ENCODE measurements at places on chromosomes 7 and 10.

DNA sequence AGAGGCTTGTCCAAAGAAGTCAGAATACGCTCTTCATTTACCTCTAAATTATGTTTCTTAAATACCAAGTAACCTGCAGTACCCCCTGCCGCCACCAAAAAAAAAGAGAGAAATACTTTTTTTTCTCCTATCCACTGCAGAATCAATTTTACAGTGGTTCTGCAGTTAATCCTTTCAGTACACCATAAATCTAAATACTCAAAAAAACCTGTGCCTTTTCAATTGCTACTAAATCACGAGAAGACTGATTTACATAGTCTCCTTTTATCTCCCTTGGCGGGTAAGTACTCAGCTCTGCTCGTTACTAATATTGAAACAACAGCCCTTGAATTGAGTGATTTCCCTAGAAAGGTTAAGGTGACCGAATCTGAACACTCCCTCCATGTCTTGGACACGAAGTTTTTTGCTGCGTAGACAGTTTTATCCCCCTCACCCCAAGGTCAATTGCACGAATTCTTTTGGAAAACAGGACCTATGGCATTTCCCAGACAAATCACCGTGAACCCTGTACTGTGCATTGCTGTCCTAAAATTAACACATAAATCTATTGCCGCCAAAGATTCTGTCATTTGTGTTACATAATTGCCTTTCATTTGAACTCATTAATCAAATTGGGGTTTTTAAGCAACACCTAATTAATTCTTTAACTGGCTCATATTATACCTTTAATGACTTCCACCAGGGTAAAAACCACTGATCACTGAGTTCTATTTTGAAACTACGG is 512 bp upstream of the VIM start:
- no peaks in the 10 kb centered on the region for H3K27me3 ChIP-seq
- peaks cover 45% of the 10 kb centered on the region for H3K4me1 ChIP-seq
- H3K27ac ChIP-seq = peak overlapping the region; percentile 95
- peak overlapping the region; percentile 98 for H3K4me3 ChIP-seq
- peak; percentile 24 for DNase-seq

DNA sequence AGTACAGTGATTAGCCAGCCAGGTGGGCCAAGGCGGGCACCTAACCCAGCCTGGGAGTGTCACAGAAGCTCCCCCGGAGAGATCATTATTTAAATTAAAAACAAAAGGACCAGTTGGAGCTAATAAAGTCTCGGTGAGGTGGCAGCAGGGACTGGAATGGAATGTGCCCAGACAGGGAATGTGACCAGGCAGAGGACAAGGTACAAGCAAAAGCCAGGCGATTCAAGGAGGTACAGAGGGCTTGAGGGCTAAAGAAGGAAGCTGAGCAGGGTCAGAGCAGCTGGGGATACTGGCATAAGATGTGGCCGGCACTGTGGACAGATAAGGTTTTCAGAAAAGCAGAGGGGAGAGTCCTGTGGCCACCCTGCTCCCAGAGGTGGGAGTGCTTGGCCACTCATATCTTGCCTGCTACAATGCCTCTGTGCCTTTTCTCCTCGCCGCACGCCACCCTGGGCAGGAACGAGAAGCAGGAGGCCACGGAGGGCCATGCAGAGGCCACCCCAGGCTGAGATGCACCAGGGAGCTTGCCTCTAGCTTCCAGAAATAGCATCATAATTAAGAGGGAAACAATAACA is 13.2 kb downstream of the TMEM273 start:
- no peak for DNase-seq
- no peak overlapping the region for H3K4me3 ChIP-seq
- no peak overlapping the region for H3K27ac ChIP-seq

DNA sequence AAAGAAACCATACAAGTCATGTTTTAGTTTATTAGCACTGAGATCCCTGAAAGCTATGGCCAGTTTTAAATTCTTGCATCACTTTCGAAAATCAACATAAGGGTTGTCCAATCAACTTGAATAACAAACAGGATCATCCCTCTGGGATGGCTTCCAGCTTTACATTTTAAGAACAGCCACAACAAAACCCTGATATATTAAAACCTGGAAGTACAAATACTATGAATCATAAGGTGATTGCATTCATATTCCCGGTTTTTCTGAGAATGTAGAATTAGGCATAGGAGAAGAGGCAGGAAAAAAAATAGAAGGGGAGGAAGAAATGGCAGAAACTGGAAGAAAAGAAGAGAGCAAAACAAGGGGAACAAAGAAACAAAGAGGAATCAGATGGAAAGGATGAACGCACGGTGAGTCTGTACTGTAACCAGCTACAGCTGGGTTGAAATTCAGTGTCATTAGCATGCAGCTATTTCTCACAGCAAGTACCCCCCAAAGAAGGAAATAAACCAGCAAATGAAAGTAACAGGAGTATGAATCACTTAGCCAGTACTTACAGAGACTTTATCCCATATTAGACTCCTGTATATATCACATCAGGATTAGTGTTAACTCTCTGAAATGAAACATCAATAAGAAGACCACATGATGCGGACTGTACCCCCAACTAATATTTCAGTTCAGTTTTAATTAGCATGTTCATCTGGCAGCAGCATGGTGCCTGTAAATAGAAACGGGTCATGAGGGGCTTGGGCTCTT is 301.3 kb downstream of the RNLS start:
- no peak for DNase-seq
- no peak overlapping the region for H3K27ac ChIP-seq
- no peaks in the 10 kb centered on the region for H3K36me3 ChIP-seq
- peaks cover 39% of the 10 kb centered on the region for H3K4me1 ChIP-seq
- H3K27me3 ChIP-seq = no peaks in the 10 kb centered on the region
- no peak overlapping the region for H3K4me3 ChIP-seq

- no peaks in the 10 kb centered on the region for H3K36me3 ChIP-seq
- no peak overlapping the region for H3K4me3 ChIP-seq
- H3K4me1 ChIP-seq = no peaks in the 10 kb centered on the region
- H3K27me3 ChIP-seq = peaks cover 48% of the 10 kb centered on the region
- H3K27ac ChIP-seq = no peak overlapping the region
- no peak for DNase-seq
Observed at GRCh38 chr7:19121977-19122588, 4.6 kb upstream of the TWIST1 start.

- no peaks in the 10 kb centered on the region for H3K36me3 ChIP-seq
- H3K4me1 ChIP-seq = no peaks in the 10 kb centered on the region
- H3K27ac ChIP-seq = no peak overlapping the region
- no peak overlapping the region for H3K4me3 ChIP-seq
- DNase-seq = no peak
- no peaks in the 10 kb centered on the region for H3K27me3 ChIP-seq
Observed at GRCh38 chr7:148050492-148051158, 539.9 kb upstream of the C7orf33 start.

DNA sequence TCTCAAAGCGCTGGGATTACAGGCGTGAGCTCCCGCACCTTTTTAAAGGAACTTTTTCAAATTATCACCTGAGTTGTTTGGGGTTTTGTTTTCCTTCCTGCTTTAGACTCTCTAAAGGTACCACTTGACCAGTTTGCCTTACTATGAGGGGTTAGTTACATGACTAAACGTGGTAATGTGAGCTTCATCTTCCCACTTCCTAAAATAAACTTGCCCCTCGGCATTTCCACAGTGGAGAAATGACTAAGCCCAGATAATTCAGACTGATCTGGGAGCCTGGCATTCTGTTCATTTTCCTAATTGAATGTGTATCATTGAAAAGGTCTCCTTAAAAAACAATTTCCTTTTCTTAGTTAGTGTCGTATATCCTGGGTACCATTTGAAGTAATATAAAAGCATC is 163.4 kb downstream of the PLXDC2 start:
- no peaks in the 10 kb centered on the region for H3K36me3 ChIP-seq
- no peaks in the 10 kb centered on the region for H3K4me1 ChIP-seq

DNA sequence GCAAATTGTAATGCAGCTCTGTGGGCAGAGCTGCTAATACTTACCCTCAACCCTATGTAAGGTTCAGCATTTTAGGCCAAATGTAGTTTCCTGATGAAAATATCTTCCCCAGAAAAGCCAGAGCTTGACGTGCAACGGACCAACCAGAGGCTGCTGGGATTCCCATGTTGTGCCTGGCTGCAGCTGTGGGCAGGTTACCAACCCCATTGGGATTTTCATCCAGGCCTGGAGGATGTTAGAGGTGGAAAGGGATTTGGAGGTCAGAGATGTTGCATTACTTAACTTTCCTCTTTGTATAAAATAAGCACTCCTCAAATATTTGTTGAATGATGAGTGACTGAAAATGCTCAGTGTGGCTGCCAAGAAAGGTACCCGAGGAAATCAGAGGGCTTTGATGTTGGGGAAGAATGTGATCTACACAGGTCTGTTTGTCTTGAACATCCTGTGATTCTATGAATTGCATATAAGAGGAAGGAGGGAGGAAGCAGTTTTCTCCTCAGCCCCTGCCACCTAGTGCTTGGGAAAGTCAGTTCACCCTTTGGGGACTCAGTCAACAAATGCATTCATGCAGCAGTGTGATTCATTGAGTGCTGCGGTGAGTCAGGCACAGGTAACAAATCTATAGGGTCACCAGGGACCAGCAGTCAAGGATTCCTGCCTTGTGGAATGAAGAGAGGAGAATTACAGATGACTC is 487.2 kb downstream of the RPS24 start:
- no peaks in the 10 kb centered on the region for H3K27me3 ChIP-seq
- H3K27ac ChIP-seq = no peak overlapping the region
- no peak for DNase-seq
- no peaks in the 10 kb centered on the region for H3K36me3 ChIP-seq
- H3K4me1 ChIP-seq = peaks cover 5% of the 10 kb centered on the region
- H3K4me3 ChIP-seq = no peak overlapping the region

DNA sequence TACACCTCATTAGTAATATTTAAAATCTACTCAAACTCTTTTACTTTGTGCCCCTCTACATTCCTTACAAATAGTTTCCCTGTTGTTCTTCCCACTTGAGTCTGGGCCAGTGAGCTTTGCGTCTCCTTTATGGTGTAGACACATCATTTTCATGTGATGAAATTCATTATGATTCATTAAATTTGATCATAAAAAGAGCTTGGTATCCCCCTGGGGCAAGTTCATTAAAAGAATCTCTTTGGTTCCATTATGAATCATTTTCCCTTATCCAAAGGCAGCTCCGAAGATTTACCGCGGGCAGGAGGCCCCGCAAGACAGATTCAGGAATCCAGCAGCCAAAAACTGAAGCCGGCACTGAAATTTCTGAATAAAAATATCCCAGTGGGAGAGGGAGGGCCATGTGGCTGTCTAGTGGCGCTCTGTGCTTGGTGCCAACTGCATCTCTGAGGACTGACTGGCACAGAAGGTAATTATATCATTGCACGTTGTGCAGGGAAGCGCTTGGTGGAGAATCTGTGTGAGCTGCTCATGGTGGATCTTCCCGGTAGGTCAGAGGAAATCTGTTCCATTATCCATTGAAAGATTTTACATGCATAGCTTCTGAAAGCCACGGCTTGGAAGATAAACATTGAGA is 151.4 kb upstream of the PITRM1 start:
- H3K36me3 ChIP-seq = no peaks in the 10 kb centered on the region
- H3K27ac ChIP-seq = no peak overlapping the region
- peaks cover 3% of the 10 kb centered on the region for H3K27me3 ChIP-seq
- DNase-seq = no peak
- H3K4me3 ChIP-seq = no peak overlapping the region

DNA sequence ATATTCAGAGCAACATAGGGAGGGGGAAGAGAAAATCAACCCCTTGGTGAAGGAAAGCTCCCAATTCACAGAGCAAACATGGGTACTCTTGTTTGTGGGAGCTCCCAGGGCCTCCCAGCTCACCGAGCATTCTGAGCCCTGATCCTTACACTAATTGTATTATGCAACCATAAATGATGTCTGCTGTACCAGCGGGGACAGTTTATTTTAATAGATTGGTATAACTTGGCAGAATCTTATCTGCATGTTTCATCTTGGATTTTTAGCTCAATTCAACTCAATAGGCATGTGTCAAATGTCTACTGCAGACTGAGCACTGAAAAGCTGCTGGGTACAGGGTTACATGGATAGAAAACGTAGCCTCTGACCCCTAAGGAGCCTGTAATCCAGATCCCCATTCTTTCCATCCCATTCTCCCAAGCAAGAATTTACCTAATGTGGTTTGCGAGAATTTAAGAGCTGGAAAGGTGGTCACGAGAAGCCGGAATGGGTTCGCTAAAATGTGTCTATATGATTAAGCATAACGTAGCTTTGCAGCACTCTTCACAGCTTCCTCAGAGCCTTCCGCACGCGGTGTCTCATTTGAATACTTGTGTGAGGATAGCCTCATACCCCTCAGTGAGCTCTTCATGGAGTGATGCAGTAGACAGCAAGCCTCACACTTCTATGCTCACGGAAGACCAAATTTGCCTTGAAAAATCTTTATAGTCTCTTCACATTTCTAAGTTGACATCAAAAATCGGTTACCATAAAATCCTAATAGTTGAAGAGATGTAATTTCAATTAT is 18.3 kb downstream of the EGFR start:
- H3K27me3 ChIP-seq = peaks cover 16% of the 10 kb centered on the region
- H3K4me3 ChIP-seq = no peak overlapping the region
- no peaks in the 10 kb centered on the region for H3K4me1 ChIP-seq
- no peak for DNase-seq
- H3K27ac ChIP-seq = no peak overlapping the region

DNA sequence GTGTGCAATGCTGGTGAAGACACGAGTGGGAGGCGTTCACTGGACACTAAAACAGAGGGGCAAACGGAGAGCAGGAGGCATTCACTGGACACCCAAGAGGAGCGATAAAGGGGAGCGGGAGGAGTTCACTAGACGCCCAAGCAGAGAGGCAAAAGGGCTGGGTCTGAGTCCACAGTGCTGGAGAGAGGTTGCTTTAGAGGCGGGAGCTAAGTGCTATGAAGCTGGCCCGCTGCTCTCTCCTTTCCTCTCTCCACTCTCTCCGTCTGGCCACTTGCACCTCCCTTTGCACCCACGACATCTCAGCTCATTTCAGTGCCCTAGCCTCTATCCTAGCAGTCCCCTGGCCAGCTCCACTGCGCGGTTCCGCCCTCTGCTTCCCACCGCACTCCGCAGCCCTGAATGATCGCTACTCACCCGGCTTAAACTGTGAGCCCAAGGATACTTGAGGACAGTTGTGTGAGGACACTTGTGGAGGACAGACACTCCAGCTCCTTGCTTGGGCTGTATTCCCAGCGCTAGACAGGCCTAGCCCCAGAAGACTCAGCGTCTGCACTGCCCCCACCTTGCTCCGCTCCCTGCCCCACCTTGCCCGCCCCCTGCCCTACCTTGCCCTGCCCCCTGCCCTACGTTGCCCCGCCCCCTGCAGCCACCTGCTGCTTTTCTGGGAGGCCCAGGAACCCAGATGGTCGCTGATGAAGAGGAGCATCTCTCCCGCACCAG is 78.8 kb upstream of the CPXM2 start:
- H3K27me3 ChIP-seq = peaks cover 83% of the 10 kb centered on the region
- no peak for DNase-seq
- H3K36me3 ChIP-seq = no peaks in the 10 kb centered on the region
- no peaks in the 10 kb centered on the region for H3K4me1 ChIP-seq

DNA sequence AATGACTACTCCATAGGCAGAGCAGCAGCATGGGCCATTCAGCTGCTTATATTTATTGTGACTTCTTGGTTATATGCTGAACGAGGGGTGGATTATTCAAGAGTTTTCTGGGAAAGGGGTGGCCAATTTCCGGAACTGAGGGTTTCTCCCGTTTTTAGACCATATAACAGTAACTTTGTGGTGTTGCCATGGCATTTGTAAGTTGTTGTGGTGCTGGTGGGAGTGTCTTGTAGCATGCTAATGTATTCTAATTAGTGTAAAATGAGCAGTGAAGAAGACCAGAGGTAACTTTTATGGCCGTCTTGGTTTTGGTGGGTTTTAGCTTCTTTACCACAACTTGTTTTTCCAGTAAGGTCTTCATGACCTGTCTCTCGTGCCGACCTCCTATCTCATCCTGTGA is 139.6 kb downstream of the KLF6 start:
- no peak overlapping the region for H3K4me3 ChIP-seq
- no peaks in the 10 kb centered on the region for H3K36me3 ChIP-seq
- no peak for DNase-seq
- peaks cover 4% of the 10 kb centered on the region for H3K4me1 ChIP-seq
- no peak overlapping the region for H3K27ac ChIP-seq

Measured in activated naive CD8-positive, alpha-beta T cell treated with anti-CD3 and anti-CD28 coated beads for 36 hours (primary cell).